Pericardium fibroblast (primary cell): ENCODE measurements at places on chromosomes 6 and 20. TPM values are rescaled to one million over a fixed set of nuclear protein-coding genes. Genes with fewer than 3 reads are reported as not detected.

OXT gene
- total RNA-seq = not detected in 2 replicates

CBLN4 gene
- total RNA-seq = not detected in 2 replicates

TDRD6 gene
- total RNA-seq = not detected in 2 replicates

DNAH8 gene
- total RNA-seq = not detected in 2 replicates

GABRR1 gene
- total RNA-seq = not detected in 2 replicates

EEF1A2 gene
- 0.09 and 0.35 TPM in 2 replicates for total RNA-seq

LY6G5C gene
- 0.43 TPM in 1 of 2 replicates, not detected in the other for total RNA-seq

SMPDL3A gene
- 14.3 and 16.8 TPM in 2 replicates for total RNA-seq

GPR6 gene
- total RNA-seq = not detected in 2 replicates

ZC3H12D gene
- 0.12 TPM in 1 of 2 replicates, not detected in the other for total RNA-seq

NCOA3 gene
- 30.0 and 35.6 TPM in 2 replicates for total RNA-seq

TTI1 gene
- total RNA-seq = 8.6 and 11.7 TPM in 2 replicates

SIRPD gene
- not detected in 2 replicates for total RNA-seq

AIF1 gene
- total RNA-seq = 1.4 TPM in 1 of 2 replicates, not detected in the other

FILIP1 gene
- 0.43 and 2.0 TPM in 2 replicates for total RNA-seq

DEFB119 gene
- not detected in 2 replicates for total RNA-seq

PRDM1 gene
- 0.12 and 0.51 TPM in 2 replicates for total RNA-seq

EPM2A gene
- total RNA-seq = 9.9 and 21.4 TPM in 2 replicates

RIPOR2 gene
- 4.0 and 35.2 TPM in 2 replicates for total RNA-seq

MRAP2 gene
- not detected in 2 replicates for total RNA-seq

MAS1L gene
- not detected in 2 replicates for total RNA-seq

ZBTB12 gene
- total RNA-seq = 2.6 and 4.9 TPM in 2 replicates

MAK gene
- not detected in 2 replicates for total RNA-seq

FOXS1 gene
- total RNA-seq = 1.1 TPM in 1 of 2 replicates, not detected in the other

RIPOR3 gene
- total RNA-seq = 4.0 and 11.0 TPM in 2 replicates

ADGB gene
- total RNA-seq = not detected in 2 replicates

SLC26A8 gene
- not detected in 2 replicates for total RNA-seq

GGTLC1 gene
- total RNA-seq = not detected in 2 replicates

APMAP gene
- 58.7 and 88.7 TPM in 2 replicates for total RNA-seq

SPAG4 gene
- total RNA-seq = 12.4 and 13.5 TPM in 2 replicates

SOX4 gene
- 10.0 and 11.3 TPM in 2 replicates for total RNA-seq

BNIP5 gene
- total RNA-seq = not detected in 2 replicates

VSX1 gene
- not detected in 2 replicates for total RNA-seq

HSPA1L gene
- 0.12 and 0.34 TPM in 2 replicates for total RNA-seq

IRF4 gene
- 0.34 TPM in 1 of 2 replicates, not detected in the other for total RNA-seq

FAM209B gene
- total RNA-seq = not detected in 2 replicates

LIME1 gene
- total RNA-seq = 4.4 and 8.5 TPM in 2 replicates

WFDC5 gene
- not detected in 2 replicates for total RNA-seq

EDN3 gene
- under 0.01 TPM in 2 replicates for total RNA-seq

SEMG1 gene
- total RNA-seq = not detected in 2 replicates

TREML1 gene
- not detected in 2 replicates for total RNA-seq

PSMB9 gene
- 11.1 and 18.1 TPM in 2 replicates for total RNA-seq

PRR18 gene
- not detected in 2 replicates for total RNA-seq

TPBG gene
- 55.1 and 76.1 TPM in 2 replicates for total RNA-seq

DACT2 gene
- 31.7 TPM in 1 of 2 replicates, not detected in the other for total RNA-seq

CST11 gene
- total RNA-seq = not detected in 2 replicates

ATXN1 gene
- 13.0 and 29.2 TPM in 2 replicates for total RNA-seq

CDK19 gene
- total RNA-seq = 6.5 and 11.2 TPM in 2 replicates

MYCT1 gene
- 0.35 and 3.1 TPM in 2 replicates for total RNA-seq

EYS gene
- total RNA-seq = not detected in 2 replicates

GATA5 gene
- 0.77 and 3.6 TPM in 2 replicates for total RNA-seq

THBS2 gene
- total RNA-seq = 143 and 498 TPM in 2 replicates

CPNE5 gene
- total RNA-seq = 0.09 and 11.4 TPM in 2 replicates

ERVFRD-1 gene
- not detected in 2 replicates for total RNA-seq

PKIB gene
- total RNA-seq = 0.26 and 2.6 TPM in 2 replicates

IL17A gene
- not detected in 2 replicates for total RNA-seq

NKAPL gene
- 2.3 and 3.7 TPM in 2 replicates for total RNA-seq
